ENCODE measurements at places on chromosomes 6 and 20. TPM values are rescaled to one million over a fixed set of nuclear protein-coding genes. Genes with fewer than 3 reads are reported as not detected.

Gene SIM1
- total RNA-seq = not detected

Gene CALHM4
- not detected for total RNA-seq

Gene NOL4L
- 3.7 TPM for total RNA-seq

Gene NOTCH4
- total RNA-seq = 0.85 TPM

Gene HLA-DRB1
- not detected for total RNA-seq

Gene KIF6
- total RNA-seq = under 0.01 TPM

Gene MCHR2
- not detected for total RNA-seq

Gene SLC25A27
- total RNA-seq = 16.1 TPM

Gene RIMS4
- total RNA-seq = under 0.01 TPM

Gene CRYBG1
- total RNA-seq = 4.4 TPM

Gene PRND
- total RNA-seq = 0.14 TPM

Gene ELMO2
- total RNA-seq = 27.3 TPM

Gene AVP
- not detected for total RNA-seq

Gene MCCD1
- total RNA-seq = not detected

Gene TFAP2A
- total RNA-seq = under 0.01 TPM

Gene PRKN
- 1.1 TPM for total RNA-seq

Gene CDYL
- total RNA-seq = 49.5 TPM

Gene KCNK16
- not detected for total RNA-seq

Gene SLC35F1
- total RNA-seq = under 0.01 TPM

Gene MUC21
- total RNA-seq = not detected

Gene SALL4
- total RNA-seq = 0.28 TPM

Gene EPHA7
- total RNA-seq = under 0.01 TPM

Gene SGK2
- 0.28 TPM for total RNA-seq

Gene SLC22A7
- not detected for total RNA-seq

Gene NKX2-2
- not detected for total RNA-seq

Gene MOCS1
- 8.0 TPM for total RNA-seq

Measured in smooth muscle cell of bladder (primary cell).